ENCODE measurements at places on chromosomes 4 and X.
A peak's percentile ranks its signal among the peaks of the same experiment; 100 is the strongest.

DNA sequence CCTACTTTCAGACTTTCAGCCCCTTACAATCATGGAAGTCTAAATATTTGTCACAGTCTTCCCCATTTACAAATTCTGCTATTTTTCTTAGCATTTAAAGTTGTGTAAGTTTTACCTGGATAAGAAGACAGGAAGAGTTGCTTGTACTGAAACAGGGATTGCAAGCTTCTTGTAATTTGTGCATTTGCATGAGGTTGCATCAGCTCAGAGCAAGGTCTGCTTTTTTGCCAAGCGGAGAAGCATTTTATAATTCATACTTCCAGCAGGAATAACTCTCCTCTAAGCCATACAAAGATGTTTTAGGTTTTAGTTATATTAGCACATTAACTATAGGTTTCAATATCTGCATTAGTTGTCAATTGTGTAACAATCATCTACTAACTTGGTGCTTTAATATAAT is 922.0 kb upstream of the PABPC4L start:
- no peak for DNase-seq

DNA sequence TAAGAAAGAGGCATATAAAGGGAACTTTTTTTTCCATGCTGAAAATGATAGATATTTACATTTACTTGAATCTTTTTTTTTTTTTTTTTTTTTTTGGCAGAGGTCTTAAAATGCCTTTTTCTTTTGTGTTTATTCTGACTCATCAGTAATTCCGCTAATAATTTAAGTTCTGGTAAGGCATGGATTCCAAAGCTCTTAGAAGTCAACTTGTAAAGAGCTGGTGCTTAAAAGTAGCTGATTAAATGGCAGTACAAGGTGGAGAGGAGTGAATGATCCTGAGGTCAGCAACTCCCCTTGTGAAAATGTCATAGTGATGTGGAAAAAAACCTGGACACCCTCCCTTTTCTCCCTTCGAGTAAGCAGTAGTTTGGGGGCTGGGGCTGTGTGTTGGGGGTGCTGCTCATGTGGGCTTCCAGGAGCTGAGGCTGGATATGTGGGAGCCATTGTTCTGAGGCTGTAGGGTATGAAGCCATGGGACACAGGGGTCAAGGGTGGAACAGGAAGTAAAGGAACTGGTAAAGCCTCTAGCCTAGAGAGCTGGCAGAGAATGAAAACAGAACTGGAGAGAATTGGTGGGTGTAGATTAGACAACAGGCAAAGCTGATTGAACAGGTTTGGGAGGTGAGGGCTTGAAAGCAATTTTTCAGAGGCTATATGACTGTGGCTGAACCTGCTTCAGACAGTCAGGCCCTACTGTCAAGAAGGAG is 41.0 kb upstream of the PITX2 start:
- DNase-seq = no peak

GRCh38 chr4:47213971-47214370 is 182.6 kb downstream of the GABRB1 start:
- no peak for DNase-seq

GRCh38 chr4:177356206-177356605 is 46.5 kb downstream of the NEIL3 start:
- DNase-seq = no peak

DNA sequence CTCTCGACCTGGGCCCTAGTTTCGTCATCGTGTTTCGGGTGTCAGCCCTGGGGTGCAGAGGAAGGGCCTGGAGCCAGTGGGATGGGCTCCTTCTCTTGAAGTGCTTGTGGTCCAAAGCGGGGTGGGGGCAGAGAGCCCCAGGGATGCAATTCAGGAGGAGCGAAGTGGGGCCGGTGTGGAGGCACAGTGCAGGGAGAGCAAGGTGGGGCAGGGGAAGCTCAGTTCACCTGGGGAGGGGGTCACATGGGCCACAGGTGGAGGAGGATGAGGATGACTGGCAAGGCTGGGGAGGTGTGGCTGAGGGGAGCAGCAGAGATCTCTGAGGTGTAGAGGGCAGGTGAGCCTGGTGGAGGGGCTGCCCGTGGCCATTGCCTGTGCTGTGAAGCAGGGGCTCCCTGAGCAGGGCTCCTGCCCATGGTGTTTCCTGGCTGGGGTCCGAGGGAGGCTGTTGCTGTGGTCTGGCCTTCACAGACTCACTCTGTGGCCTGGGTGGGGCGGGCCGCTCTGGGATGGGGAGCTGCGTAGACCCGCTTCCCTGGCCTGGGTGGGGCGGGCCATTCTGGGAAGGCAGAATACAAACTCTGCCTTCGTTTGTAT is 6.9 kb downstream of the SORCS2 start:
- DNase-seq = no peak

- DNase-seq = peak; percentile 52
These were observed at the start of gene MSL3 for GRCh38 chrX:11757719-11758399. MSL3 (plus strand) TSS chrX:11758237; CDS start chrX:11758264, 27 bp downstream.

DNA sequence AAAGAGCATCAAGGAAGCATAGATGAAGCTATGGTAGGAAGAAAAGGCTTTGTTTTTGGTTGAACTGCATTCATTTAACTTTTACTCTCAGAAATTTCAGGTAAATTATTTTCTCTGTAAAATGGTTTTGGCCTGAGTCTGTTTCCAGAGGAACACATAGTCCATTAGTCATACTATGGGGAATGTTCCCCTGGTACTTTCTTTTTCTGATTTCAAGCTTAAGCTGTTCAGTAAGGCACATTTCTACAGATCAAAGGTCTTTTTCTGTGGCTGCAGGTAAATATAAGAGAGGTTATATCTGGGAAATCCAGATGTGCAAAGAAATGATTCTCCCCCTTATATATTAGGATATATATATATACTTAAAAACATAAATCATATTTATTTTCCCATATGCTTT is 1744.4 kb upstream of the ADGRL3 start:
- DNase-seq = no peak

DNA sequence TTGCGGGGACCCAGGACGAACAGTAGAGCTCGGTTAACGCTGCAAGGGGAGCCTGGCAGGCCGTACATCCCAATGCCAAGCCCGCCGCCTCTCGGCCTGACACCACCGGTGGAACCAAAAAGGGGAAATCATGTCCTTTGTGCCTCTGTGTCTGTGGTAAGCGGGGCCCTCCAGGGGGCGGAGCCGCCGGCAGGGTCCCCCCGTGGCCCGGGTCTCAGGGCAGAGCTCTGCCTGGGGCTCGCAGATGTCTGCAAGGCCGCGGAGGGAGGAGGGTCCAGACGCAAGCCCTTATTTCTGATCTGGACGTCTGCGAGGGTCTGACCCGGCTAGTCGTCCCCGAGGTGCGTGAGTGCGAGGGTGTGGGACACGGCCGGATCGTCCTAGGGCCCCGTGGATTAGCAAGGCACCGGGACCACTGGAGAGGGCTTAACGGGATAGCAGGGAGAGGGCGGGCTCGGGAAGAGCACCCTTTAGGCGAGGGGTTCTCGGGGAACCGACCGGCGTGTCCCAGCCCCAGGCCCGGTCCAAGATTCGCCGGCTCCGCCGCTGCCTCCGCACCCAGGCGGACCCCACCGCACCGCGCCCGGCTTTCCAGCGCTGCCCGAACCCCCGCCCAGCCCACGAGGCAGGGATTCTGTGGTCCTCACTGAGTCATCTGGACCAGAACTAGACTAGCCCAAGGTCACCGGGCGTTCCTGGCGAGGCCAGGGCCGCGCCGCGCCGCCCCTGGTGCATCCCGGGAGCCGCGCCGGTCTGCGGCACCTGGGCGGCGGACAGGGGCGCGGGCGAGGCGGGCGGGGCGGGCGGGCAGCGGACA is 863 bp upstream of the FAM193A start:
- DNase-seq = peak; percentile 57

DNA sequence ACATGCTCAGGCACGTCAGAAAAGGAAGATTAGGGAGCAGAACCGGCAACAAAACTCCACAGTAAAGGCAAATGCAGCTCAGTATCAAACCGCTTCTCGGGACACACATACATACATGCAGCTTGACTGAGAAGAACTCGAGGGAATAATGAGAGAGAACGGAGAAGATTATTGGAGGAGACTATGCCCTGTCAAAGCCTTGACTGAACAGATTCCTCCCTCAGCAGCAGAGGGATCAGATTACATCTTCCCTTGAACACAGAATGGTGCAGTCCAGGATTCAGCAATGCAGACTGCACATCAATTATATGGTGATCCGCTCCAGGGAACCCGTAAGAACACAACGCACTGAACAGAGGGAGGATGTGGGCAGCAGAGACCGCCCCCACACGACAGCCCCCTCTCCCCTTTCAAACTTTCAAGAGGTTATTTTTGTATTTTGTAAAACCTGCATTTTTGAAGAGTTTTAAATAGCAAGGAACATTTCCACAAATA is 183.2 kb downstream of the FBXW7 start:
- DNase-seq = peak; percentile 80

DNA sequence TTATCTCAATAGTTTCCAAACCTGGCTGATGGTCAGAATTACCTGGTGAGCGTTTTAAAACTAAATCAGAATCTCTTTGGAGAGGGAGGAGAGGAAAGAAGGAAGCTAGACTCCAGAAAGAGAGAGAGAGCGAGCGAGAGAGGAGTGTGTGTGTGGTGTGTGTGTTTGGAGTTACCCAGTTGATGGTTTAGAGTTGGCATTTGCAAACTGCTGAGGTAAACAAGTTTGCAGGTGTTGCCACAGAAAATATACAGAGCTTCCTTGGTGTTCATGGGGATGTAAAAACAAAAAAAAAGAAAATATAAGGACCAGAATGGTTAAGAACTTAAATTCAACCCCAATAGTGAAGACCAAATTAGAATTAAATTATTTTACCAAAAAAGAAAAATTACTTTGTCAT is 26.4 kb upstream of the LAP3 start:
- no peak for DNase-seq

GRCh38 chrX:135384161-135384836 is 37.4 kb upstream of the SMIM10L2A start:
- DNase-seq = no peak

DNA sequence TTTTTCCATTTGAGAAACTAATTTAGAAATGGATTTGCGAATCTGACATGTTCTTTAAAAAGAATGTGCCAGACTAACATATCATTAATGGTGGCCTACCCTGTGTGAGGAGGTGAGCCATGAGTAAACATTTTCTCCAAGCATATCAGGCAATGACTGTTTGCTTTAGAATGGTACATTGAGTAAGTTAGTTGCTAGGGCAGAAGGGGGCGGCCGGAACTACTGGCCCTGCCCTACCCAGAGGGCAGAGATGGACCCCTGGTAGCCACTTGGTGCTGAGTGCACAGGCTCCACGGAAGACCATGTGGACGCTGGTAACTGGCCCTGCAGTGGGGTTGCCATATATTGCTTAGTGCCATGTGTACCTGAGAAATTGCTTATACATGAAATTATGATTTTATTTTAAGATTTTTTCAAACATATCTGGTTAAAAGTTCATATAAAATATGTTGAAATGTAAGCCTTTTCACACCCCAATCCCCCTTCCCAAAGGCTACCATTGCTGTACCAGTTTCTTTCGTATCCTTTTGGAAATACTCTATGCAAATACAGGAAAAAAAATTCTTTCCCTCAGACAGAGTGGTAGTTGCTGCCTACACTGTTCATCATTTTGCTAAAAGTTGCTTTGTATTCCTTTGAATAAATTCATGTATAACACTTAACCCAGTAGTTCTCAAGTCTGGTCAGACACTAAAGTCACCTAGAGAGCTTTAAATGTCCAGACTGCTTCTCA is 8.8 kb downstream of the FNIP2 start:
- DNase-seq = no peak

DNA sequence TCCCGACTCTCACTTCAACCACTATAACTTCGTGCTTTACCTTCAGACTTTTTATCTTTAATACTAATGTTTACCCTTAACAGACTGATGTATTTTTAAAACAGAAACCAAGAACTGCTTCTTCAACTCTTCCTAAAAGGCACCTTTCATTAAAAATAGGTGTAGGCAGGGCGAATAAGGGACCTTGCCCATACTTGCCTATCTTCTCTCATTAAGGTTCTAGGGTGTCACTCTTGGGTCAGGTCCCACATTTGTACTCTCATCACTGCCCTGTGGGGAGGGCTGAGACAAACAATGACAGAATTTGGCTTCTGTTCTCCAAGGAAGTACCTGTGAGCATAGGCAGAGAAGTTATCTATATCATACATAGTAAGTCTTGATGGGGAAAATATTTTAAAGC is 69.7 kb downstream of the ANKRD50 start:
- DNase-seq = no peak

DNA sequence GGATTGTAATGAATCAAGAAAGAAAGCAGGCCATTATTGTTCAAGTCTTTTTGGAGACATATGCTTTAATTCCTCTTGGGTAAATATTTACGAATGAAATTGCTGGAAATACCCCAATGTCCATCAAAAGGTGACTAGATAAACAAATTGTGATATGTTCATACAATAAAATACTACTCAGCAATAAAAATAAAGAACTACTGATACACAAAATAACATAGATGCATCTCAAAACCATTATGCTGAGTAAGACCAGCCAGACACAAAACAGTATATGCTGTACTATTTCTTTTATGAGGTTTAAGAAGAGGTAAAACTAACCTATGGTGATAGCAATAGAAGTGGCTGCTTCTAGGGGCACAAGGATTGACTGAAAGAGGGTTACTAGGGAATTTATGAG is 28.8 kb upstream of the JADE1 start:
- DNase-seq = no peak

GRCh38 chr4:122007016-122007415 is 55.2 kb upstream of the TRPC3 start:
- DNase-seq = no peak

- no peak for DNase-seq
These were observed 7.9 kb downstream of the LEF1 start for GRCh38 chr4:108160741-108161352.

DNA sequence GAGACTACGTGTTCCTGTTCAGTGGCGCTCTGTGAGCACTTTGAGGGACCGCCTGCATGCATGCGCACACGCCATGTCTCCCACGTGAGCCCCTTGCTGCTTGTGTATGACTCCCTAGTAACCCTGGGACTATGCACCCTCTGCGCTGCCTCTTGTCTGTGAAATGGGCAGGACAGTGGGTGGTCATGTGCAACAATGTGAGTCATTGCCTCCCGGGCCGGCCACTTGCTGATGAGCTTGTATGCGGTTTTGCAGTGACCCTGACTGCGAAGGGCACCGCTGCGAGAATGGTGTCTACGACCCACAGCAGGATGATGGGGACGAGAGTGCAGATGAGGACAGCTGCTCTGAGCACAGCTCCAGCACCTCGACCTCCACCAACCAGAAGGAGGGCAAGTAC is 61.4 kb downstream of the TNIP2 start:
- DNase-seq = no peak

- no peak for DNase-seq
These were observed 486.4 kb upstream of the FAT1 start for GRCh38 chr4:187209921-187210613.

DNA sequence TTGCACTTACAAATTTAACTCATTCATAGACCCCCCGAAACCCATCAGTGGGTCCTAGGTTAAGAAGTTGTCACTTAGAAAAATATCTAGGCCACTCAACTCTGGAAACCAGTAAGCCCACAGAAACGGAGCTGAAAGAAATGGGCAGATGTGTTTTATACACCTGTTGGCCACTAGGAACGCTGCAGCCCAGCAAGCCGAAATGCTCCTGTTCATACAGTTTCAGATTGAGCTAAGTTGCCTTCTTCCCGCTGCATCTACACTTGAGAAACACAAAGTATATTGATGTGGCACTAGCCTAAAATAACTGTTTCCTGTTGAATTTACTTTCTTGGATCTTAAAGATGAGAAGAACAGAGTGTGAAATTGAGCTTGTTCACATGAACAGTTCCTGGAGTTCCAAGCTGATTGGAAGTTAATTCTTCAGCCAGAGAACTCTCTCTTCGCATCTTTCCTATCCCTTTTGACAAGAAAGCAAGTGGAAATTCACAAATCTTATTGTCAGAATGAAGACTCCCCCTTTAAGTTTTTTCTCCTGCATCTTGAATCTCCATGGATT is 174.1 kb downstream of the RBMX2 start:
- DNase-seq = peak; percentile 1

- no peak for DNase-seq
These were observed 42.8 kb upstream of the CHRNA9 start for GRCh38 chr4:40292313-40292759.

GRCh38 chr4:10096201-10096977 is 20.2 kb downstream of the WDR1 start:
- DNase-seq = no peak
